H1 (cell line): ENCODE measurements at places on chromosomes 5 and 9.

GRCh38 chr9:89444274-89444673 lies 53.6 kb downstream of the SEMA4D start:
- no peak for DNase-seq

- DNase-seq: no peak
Observed at GRCh38 chr5:178469011-178469974, 120.9 kb downstream of the COL23A1 start.

DNA sequence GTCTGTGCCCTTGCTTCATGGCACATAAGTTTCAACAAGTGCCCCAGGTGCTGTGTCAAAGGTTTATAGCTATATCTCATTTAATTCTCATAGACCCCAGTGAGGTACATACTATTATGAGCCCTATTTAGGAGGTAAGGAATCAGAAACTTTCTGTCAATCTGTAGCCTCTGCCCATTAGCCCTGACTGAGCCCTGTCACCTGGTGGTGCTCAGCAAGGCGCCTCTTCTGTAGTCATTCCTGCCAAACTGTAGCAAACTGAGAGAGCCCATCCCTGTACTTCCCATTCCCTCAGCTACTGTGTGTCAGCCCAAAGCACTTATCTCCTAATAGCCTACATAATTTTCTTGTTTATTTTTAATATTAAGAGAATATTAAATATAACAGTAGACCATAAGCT lies 46.5 kb upstream of the FOXI1 start:
- DNase-seq: no peak

- no peak for DNase-seq
Observed at GRCh38 chr5:32346869-32347268, 34.1 kb upstream of the MTMR12 start.

GRCh38 chr9:115240676-115241075 lies 122.7 kb upstream of the TNC start:
- DNase-seq: no peak

GRCh38 chr5:82975396-82975795 lies 101.8 kb downstream of the TMEM167A start:
- no peak for DNase-seq
